Type B pancreatic cell (in vitro differentiated cells): ENCODE measurements at places on chromosomes 6 and 20. TPM values are rescaled to one million over a fixed set of nuclear protein-coding genes. Genes with fewer than 3 reads are reported as not detected.

OPN5 gene
- 4.6 TPM in 1 of 2 replicates, not detected in the other for total RNA-seq

ARG1 gene
- not detected in 2 replicates for total RNA-seq

FOXA2 gene
- 17.5 and 21.2 TPM in 2 replicates for total RNA-seq

LY6G6C gene
- total RNA-seq: 2.5 and 16.2 TPM in 2 replicates

DOK5 gene
- total RNA-seq: 2.2 and 26.9 TPM in 2 replicates

MPIG6B gene
- 0.41 and 0.81 TPM in 2 replicates for total RNA-seq

LY6G6D gene
- 1.5 TPM in 1 of 2 replicates, not detected in the other for total RNA-seq

FBXO9 gene
- 67.7 and 78.5 TPM in 2 replicates for total RNA-seq

RALY gene
- total RNA-seq: 200 and 215 TPM in 2 replicates

FERMT1 gene
- total RNA-seq: 7.1 and 11.5 TPM in 2 replicates

HMGCLL1 gene
- total RNA-seq: 1.6 and 1.9 TPM in 2 replicates

TSPO2 gene
- total RNA-seq: not detected in 2 replicates
